ENCODE measurements at places on chromosomes 4 and X.

GRCh38 chr4:163736876-163737275 is 242.4 kb downstream of the TMA16 start:
- no peak for DNase-seq

- no peak for DNase-seq
Measured at GRCh38 chr4:14169460-14169859, 541.9 kb upstream of the BOD1L1 start.

DNA sequence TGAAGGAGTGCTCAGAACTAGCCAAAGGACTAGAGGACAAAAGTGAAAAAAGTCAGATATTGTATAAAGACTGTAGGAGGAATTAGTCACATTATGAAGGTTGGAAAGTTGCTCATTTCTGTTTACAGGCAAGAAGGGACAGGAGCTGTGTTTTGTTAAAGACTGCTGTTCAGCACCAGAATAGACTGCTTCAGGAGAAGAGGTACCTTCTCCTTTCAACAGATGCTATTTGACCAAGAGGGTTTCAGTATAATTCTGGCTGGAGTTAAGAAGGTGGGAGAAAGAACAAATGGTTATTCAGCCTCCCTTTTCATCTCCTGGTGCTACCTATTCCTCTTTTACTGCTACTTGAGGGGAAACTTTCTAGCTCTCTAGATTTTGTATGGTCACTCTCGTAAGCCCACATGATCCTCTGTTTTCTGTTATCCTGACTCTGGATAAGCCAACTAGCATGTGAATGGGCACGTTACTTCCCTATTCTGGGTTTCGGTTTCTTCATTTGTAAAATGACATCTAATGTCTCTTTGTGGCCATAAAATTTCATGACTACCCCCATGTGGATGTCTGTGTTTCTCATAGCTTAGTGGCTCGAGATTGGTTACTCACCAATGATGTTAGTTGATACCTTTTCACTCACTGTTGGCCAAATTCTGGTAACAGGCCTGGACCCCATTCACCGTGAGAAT is 68.9 kb downstream of the SH2D1A start:
- DNase-seq: peak; percentile 37

GRCh38 chr4:180828455-180829018 is 1414.7 kb upstream of the TENM3 start:
- peak; percentile 56 for DNase-seq

GRCh38 chrX:24999511-24999910 is 16.3 kb downstream of the ARX start:
- no peak for DNase-seq

GRCh38 chrX:136823175-136823574 is 42.4 kb upstream of the ARHGEF6 start:
- DNase-seq: no peak

DNA sequence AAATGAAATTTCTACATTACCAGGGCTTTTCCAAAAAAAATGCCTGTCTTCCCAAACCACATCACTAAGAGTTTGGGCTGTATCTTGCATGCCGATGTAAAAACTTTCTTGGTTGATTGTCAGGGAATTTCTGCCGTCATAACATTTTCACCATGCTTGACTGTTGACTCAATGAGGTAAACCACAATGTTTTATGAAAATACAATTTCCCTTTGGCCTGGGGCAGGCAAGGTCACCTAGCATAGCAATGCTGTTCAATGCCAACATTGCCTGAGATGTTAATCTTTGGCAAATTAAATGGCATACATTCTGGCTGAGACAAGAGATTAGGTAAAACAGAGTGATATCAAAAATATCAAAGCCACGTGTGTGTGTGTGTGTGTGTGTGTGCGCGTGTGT is 137.1 kb upstream of the TBL1X start:
- peak; percentile 55 for DNase-seq

GRCh38 chrX:109873983-109874382 is 128.9 kb upstream of the TMEM164 start:
- no peak for DNase-seq

DNA sequence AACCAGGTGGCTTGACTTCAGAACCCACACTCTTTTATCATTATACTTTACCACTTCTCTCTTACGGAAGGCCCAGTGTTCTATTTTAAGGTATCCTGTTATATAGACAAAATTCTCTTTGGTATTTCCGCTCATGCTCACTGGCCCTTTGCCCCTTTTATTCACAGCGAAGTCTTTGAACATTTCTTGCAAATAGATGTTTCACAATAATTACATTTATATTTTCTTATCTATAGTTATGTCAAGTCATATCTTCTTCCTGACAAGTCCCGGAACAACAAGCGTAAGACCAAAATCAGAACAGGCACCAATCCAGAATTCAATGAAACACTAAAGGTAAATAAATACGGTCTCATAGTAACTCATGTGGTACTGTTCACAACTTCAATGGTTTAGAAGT is 102.0 kb downstream of the SYTL5 start:
- DNase-seq: no peak

- DNase-seq: no peak
Measured at GRCh38 chrX:46737041-46737440, 21.9 kb downstream of the SLC9A7 start.

GRCh38 chr4:126794363-126794762 is 838.4 kb upstream of the INTU start:
- DNase-seq: no peak

GRCh38 chr4:183599284-183599683 is 59.7 kb downstream of the RWDD4 start:
- DNase-seq: no peak

- no peak for DNase-seq
Measured at GRCh38 chrX:20433388-20433775, 166.7 kb upstream of the RPS6KA3 start.

DNA sequence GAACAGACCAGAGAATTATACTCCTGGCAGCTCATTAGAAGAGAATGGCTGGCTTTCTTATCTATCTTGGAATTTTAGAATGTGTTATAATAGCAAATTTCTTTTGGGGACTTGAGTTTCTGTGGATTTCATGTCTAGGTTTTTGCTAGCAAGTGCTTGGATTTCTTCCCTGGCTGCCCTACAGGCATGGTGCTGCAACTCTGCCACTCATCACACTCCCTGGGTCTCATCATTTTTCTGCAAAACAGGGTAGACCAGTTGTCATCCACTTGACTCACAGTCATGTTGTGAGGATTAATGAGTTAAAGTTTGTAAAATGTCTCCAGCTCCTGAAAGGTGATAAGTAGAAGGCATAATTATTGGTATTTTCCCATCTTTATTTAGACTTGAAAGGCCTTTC is 60.7 kb upstream of the LCORL start:
- DNase-seq: no peak

- no peak for DNase-seq
Measured at GRCh38 chr4:48727666-48728459, 52.2 kb downstream of the FRYL start.

DNA sequence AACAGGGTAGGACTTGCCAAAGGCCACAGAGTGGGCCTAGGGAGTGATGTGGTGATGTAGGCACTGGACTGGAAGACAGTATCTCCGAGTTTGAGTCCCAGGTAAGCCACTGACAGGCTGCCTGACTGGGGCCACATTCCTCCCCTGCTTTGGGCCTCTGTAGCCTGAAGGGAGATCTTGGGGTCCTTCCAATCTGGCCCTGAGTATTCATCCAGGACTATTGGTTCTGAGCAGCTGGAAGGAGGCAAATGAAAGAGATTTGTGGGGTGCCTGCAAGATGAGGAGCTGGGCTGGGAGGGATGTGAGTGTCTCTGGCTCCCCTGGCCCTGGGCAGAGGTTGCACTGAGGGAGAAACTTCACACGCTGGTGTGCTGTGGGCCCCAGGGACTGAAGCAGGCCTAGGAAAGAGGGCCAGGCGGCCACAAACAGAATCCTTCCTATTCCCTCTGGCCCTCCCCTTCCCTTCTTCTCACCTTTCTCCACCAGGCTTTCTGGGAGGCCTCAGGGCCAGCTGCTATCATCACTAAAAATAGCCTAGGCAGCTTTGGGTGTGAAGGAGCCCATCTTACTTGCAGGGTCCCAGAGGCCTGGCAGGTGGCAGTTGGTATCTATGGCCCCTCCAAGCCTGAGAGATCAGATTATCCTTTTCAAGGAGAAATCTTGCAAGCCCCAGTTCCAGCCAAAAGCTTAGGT is 70.1 kb downstream of the PJA1 start:
- DNase-seq: no peak

- peak; percentile 34 for DNase-seq
Measured at GRCh38 chrX:150692831-150693724, at the start of gene MTMR1. TSS of gene MTMR1 (plus strand) at chrX:150693396. CDS start at chrX:150693531, 135 bp downstream.

GRCh38 chr4:105712766-105713165 is 4.2 kb downstream of the GSTCD start:
- DNase-seq: no peak

- DNase-seq: peak; percentile 56
Measured at GRCh38 chr4:84238247-84239090, 260.6 kb downstream of the NKX6-1 start.

- DNase-seq: no peak
Measured at GRCh38 chr4:137559801-137560200, 27.5 kb upstream of the PCDH18 start.

- no peak for DNase-seq
Measured at GRCh38 chr4:104073229-104073628, 353.4 kb upstream of the TACR3 start.

DNA sequence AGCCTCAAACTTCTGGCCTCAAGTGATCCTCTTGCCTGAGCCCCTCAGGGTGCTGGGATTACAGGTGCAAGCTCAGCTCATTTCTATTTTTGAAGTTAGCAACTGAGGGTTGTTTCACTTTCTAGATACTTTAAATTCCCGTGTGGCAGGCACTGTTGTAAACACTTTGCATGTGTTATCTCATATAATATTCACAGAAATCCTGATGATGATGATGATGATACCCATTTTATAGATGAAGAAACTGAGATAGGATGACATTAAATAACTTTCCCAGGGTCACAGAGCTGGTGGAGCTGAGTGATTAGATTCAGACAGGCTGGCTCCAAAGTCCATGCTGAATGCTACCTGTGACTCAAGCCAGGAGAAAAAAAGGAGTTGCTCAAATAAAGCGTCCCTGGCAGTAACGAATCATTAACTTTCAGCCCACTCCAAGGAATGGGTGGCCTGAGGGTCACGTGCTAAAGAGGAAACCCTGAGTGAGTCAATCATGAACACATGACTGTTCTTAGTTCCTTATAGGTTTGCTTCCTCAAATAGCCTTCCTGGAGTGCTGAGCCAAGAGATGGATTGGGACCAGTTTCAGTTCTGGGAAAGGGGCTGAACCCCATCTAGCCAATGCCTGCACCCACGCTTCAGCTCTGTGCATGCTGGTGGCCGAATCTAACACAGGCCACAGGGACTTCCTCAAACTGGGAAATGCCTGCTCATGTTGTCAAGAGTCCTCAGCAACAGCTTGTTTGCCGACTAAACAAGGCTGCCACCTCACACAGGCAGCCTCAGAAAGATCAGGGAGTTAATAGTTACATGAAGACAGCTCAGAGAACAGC is 52.8 kb downstream of the RBM47 start:
- peak; percentile 94 for DNase-seq

GRCh38 chrX:9072281-9072680 is 38.4 kb upstream of the FAM9B start:
- DNase-seq: no peak

DNA sequence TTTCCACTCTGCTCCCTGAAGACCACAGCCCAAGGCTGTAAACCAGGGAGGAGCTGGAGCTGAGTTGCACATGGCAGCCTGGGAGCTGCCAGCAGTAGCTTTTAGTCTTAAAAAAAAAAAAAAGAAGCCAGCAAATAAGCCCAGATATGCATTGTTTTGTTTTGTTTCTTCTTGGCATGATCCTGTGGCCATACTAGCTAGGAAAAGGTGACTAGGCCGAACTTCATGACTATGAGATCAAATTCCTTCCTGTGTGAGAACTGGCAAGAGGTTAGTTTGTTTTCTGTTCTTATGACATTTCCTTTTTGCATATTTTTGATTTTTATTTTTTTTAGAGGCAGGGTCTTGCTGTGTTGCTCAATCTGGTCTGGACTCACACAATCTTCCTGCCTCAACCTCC is 323.3 kb downstream of the DCTD start:
- DNase-seq: no peak

DNA sequence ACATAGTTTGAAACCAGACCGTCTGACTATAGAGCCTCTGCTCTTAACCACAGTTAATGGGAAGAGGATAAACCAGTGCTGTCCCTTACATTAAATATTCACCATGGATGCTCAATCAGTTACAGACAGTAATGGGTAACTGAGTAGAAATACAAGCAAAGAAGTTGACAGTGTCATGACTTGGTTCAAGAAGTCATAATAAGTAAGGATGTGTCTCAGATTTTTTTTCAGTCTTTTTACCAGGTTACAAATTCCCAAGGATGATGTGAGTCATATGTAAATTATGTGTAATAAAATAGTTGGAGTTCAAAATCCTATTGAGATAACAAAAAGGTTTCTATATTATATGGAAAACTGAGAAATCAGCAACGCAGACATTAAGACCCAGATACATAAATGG is 31.1 kb downstream of the ZCCHC4 start:
- no peak for DNase-seq

- DNase-seq: peak; percentile 2
Measured at GRCh38 chr4:150078579-150079080, 385 bp downstream of the DCLK2 start.

- DNase-seq: no peak
Measured at GRCh38 chrX:116281106-116281505, 110.6 kb downstream of the AGTR2 start.

DNA sequence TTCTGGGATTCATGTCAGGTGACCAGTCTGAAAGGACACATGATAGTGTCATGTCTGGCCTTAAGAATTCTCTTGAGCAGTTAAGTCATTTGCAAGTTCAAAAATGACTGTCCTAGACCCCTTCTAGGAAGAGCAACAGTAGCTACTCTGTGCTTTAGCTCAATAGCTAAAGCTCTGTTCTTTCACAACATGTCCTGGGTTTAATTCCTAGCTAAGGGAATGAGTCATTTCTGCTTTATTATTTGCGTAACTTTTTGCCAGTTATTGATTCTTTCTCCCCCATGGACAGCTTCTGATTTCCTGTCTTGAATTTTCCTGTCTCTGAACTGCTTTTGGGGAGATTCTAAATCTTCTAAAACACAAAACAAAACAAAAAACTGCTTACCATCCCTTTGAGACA is 1055.8 kb upstream of the DIAPH2 start:
- no peak for DNase-seq

GRCh38 chrX:13087322-13088155 is 43.1 kb upstream of the FAM9C start:
- DNase-seq: peak; percentile 90

- no peak for DNase-seq
Measured at GRCh38 chrX:134183665-134184064, 53.3 kb upstream of the CCDC160 start.

- no peak for DNase-seq
Measured at GRCh38 chr4:186348433-186348832, 82.4 kb downstream of the F11 start.

- peak; percentile 12 for DNase-seq
Measured at GRCh38 chr4:142840516-142841123, 5.5 kb downstream of the INPP4B start.

DNA sequence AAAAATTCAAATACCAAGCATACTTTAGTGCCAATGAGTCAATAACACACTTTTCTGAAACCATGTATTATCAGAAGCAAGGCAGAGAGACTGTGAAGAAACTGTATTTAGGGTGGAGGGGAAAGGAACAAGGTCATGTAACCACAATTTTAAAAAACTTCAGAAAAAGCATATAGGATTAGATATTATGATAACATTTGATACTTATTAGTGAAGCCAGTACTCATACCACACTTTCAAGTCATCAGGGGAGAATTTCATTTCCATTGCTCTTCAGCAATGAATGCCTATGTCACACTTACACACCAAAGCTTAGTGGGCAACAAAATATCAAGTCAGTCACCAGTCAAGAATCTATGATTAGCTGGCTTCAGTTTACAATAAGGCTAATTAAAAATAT is 602.2 kb downstream of the IL15 start:
- DNase-seq: no peak

- no peak for DNase-seq
Measured at GRCh38 chr4:184818216-184818564, 7.6 kb downstream of the ACSL1 start.
